ENCODE measurements at places on chromosomes 6 and 20.

GRCh38 chr20:35327074-35327976, 35.1 kb upstream of the FAM83C start:
- DNase-seq: no peak

GRCh38 chr20:43959920-43960227, 45.2 kb downstream of the TOX2 start:
- DNase-seq: no peak

DNA sequence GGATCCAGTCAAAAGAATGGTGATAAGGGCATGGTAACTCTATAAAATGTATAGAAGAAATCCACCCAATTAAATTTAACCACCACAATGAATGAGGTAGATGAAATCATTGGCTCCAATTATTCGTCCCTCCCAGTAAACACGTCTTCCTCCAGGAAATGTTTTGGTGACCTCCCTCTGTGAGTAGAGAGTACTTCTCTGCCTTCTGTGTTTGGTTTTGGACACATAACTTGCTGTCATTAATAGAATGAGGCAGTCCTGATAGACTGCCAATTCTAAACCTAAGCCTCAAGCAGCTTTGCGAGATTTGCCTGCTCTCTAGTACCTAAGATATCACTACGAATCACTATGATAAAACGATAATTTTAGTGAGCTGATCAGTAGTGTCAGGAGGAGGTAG, 632.8 kb downstream of the HDGFL1 start:
- no peak for DNase-seq

DNA sequence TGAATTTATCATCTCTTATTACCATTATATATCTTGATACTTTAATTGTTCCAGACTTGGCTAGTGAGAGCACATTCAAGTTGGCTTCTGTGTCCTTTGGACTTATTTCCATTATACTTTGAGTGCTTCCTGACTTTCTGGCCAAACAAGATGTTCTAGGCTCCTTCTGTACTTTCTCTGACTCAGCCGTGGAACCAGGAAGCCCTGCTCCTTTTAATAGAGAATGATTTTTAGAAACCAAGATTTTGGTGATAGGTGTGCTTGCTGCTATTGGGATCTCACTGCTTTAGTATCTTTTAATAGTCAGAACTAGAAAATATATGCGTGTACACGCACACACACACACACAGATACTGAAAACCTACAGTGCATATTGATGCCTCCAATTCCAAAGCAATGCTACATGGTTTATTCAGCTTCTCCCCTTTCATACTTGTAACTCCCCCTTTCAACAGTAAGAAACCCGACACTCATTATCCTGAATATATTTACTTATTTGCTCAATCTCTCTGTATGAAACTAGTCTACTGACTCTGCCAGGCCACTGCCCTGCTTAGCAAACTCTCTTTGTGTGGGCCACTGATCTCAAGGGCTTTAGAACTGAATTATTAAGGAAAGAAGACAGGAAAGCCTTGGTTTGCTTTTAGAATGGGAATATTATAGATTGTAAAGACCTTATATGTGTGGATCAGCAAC, 42.7 kb upstream of the EZR start:
- DNase-seq: no peak

DNA sequence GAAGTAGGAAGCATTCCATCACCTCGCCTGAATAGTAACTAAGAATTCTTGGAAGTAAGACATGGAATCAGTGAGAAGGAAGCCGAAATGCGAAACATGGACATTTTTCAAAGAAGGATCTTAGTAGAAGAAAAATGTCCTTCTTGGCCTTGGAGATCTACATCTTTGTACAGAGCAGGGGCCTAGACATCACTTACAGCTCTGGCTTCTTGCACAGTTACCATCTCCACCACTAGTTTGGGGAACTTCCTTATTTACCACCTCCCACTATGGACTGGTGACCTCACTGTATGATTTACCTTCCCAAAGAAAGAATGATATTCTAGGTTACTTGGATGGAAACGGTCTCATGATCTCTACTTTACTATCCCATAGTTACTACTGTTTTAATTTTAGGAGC, 15.7 kb downstream of the CASS4 start:
- no peak for DNase-seq

DNA sequence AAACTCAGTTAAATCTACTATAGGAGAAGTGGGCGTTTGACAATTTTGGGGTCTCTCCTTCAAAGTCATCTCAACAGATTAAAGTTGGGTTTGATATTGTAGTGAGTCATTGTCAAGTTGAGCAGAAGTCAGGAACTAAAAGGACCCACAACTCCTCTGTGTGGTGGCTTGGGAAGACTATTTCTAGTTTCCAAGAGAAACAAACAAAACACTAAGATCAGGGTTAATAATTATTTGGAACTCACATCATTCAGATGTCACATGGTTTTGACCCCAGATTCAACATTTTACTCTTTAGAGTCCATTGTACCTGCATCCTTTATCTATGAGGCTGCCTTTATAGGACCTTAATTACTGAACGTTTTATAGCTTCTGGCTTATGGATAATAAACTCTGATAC, 45.3 kb upstream of the TINAG start:
- no peak for DNase-seq

DNA sequence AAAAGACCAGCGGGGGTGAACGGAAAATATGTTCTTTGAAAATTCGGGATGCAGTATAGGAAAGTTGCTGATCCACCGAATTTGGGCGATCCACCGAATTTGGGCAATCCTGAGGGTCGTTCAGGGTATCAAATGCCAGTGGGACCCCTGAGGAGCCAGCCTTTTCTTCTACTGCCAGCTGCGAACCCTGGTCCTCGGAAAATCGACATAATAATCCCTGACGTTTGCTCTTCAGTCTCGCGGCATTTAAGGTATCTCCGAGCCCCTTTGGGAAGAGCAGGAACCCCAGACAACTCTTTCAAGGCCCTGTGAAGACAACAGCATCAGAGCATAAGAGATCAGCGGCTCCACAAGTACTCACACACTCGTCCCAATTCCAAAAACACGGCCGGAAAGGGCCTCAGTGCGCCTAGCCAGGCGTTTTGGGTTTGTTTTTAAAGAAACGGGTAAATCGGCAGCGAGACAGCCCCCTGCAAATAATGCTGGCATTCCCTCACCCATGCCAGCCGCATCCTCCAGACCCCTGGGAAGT, 1.0 kb downstream of the SIM1 start:
- DNase-seq: no peak

DNA sequence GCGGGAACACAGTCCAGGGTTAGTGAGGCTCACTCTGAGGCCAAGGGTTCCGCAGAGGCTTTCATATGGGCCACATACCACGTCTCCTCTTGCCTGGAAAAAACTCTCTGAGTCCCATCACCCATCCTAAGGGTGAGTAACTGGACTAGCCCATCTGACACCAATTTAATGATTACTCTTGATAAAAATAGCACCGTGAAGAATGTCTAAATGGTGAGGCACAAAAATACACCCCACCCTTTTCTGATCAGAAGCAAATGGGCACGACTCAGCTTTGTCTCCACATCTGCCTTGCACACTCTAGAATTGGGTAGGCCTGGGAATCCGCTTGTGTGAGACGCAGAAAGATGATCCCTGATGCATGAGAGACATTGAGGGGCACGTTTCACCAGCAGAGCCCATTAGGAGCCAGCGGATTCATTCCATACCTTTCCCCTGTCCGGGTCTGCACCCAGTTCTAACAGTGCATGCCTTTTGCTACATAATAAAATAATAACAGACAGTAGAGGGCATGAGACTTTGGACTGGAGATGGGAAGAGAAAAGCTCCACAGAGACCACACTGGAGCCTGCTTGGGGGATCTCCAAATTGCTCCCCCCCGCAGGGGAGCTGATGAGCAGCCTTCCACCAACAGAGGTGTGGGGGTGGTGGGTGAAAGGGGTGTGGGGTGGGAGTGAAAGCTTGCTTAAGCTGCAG, 110.0 kb upstream of the KCNK16 start:
- DNase-seq: no peak

- DNase-seq: no peak
Observed at GRCh38 chr20:51579137-51579536, 36.6 kb upstream of the NFATC2 start.

DNA sequence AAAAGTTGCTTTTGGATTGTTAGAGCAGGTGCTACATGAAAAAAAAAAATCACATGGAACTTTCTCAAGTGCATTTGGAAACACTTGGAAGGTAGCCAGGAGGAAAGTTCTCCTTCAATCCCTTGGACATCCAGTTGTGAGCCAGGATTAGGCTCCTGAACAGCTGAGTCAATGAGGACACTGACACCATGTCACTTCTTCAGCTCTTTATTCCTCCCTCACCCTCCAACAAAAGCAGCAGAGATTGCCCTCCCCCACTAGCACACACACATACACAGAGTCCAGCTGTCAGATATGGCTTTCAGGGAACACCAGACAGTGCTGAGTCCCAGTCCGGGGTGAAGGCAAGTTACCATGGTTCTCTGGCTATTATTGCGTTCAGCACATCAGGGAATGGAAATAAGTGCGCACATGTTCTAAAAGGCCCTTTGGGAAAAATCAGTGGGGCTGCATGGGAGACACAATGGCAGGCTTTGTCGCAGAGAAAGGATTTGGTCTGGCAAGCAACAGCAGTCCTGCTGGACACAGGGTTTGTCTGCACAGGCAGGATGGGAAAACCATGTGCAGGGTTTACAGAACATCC, 124.7 kb upstream of the MARCKS start:
- no peak for DNase-seq

DNA sequence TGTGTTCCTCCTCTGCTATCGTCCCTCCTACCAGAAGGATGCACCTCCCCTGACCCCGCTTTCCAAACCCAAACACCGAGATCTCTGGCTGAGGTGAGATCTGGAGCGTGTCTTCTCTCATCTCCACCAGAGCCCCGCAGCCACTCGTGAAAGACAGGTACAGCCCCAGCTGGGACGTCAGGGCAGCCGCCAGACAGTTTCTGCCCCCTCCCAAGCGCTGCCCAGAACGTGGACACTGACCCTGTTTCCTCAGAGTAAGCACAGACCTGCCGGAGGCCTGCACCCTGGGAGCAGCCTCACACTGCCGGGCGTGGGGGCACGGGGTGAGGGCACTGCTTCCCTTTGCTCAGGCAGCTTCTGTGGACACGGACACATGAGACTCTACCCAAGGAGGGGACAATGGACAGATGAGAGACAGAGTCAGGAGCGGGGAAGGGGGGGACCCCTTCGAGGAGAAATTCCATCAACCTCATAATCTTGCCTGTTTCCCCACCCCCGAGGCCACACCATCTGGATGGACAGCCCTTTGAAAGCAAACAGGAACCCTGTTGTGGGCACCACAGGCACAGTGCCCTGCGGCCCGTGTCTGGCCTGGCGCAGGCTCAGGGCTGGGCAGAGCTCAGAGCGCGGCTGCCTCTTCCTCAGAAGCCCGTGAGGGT, 210.6 kb downstream of the DLL1 start:
- no peak for DNase-seq

- no peak for DNase-seq
Observed at GRCh38 chr6:5481033-5481432, 219.7 kb downstream of the FARS2 start.

DNA sequence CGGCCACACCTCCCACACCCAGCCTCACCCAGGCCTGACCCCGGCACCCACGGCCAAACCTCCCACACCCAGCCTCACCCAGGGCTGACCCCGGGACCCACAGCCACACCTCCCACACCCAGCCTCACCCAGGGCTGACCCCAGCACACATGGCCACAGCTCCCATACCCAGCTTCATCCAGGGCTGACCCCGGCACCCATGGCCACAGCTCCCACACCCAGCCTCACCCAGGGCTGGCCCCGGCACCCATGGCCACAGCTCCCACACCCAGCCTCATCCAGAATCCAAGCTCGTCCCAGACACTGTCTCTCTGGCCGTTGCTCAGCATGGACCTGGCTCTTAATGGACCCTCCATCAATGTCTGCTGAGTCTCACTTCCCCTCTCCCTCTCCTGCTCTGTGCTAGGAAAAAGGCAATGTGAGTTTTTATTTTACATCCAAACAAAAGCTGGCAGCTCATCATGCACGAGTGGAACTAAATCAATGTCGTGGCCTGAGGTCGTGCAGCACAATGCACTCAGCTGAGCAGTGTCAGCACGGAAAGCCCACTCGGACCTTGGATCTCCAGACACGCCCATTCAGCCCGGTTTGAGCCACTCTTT, 36.1 kb downstream of the NINL start:
- no peak for DNase-seq

GRCh38 chr6:111256646-111257045, 169.3 kb downstream of the SLC16A10 start:
- no peak for DNase-seq

GRCh38 chr6:518218-518617, 126.7 kb downstream of the IRF4 start:
- DNase-seq: no peak

DNA sequence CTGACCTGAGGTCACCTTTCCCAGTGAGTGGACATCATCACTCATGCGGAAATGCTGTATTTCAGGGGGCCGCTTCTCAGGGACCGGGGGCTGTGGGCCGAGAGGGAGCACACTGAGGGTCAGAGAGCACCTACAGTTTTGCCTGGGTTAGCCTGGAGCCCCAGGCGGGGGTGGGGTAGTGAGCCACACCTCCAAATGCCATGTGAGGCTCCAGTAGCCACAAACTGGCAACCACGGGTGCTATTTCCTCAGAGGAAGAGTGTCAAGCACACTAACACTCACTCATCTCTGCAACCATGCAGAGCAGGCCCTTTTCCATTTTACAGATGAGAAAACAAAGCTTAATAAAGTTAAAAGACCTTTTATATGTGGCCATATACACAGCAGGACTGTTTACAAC, 4.7 kb downstream of the EHMT2 start:
- no peak for DNase-seq

DNA sequence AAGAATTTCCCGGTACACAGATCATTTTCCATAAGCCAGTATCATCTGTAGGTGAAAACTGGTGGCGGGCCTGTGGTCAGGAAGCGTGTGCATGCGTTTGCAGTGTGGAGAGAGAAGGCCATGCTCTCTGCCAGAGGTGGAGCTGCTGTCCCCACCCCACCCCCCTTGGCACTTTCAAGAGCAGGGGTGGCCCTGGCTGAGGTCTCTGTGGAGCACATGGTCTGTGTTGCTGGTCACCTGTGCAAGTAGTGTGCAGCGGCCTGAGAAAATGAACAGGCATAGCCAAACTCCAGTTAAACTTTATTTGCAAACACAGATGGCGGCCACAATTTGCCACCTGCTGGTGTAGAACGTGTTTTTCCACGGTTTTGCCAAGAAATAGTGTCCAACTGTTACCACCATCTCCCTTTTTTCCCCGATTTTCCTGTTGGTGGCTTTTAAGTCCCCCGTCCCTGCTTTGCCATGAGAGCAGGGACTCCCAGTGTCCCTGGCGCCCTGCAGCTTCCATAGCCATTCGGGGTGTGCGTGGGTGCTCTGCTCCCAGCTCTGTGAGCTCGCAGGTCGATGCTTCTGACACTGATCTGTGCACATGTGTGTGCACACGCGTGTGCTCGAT, 2.5 kb downstream of the ADRM1 start:
- DNase-seq: no peak

GRCh38 chr6:23339268-23339667, 769.9 kb downstream of the HDGFL1 start:
- no peak for DNase-seq

DNA sequence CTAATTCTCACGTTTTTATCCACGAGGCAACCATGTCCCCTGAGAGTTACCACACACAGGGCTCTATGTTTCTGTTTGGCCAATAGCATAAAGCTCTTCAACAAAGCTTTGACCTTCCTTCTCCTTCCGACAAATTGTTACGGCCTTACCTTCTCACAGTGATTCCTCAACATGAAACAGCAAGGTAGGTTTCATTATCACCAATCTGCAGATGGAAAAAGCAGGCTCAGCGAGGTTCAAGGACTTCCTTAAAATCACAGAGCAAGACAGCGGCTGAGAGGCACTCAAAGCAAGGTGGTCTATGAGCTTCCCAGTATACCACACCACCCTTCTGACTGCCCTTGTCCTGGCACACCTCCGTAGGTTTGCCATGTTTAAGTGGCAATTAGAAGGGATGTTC, 360.0 kb downstream of the CD83 start:
- DNase-seq: no peak

- DNase-seq: no peak
Observed at GRCh38 chr6:158684311-158684710, 34.5 kb downstream of the SYTL3 start.
